ENCODE measurements at places on chromosomes 12 and 14. TPM values are rescaled to one million over a fixed set of nuclear protein-coding genes. Genes with fewer than 3 reads are reported as not detected.

The DPF3 gene
- 0.16 TPM for polyA plus RNA-seq

The CRIP2 gene
- polyA plus RNA-seq: 131 TPM

The INSM2 gene
- not detected for polyA plus RNA-seq

The BAZ1A gene
- polyA plus RNA-seq: 10.2 TPM

The FAR2 gene
- polyA plus RNA-seq: 11.3 TPM

The PAH gene
- polyA plus RNA-seq: not detected

The CCER1 gene
- polyA plus RNA-seq: not detected

The NKX2-1 gene
- polyA plus RNA-seq: not detected

The TSHR gene
- polyA plus RNA-seq: 7.6 TPM

DNA sequence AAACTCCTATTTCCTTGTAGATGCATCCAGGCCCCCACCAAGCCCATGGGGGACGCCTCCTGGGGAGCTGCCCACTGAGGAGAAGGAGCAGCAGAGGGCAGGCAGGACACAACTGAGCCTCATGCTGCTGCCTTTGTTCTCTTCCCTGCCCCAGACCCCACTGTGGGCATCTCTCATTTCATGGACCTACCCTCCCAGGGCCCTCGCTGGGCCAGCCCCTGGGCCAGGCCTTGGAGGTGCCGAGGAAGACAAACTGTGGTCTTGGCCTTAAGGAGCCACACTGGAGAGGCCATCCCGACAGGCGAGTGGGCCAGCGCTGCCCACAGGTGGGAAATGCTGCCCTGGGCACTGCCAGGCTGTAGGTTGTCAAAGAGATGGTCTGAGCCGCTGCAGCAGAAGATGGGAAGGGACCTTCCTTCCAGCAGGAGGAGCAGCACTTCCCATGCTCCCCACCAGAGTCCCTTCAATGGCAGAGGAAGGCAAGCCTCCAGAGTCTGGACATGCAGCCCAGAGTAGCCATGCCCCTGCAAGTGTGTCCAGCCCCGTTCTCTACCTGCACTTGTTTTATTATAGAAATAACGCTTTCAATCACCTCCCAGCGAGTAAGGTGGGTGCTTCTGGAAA lies 147.4 kb downstream of the BCL11B start:
- DNase-seq: no peak
- H3K4me1 ChIP-seq: no peaks in the 10 kb centered on the region
- no peaks in the 10 kb centered on the region for H3K36me3 ChIP-seq
- H3K27me3 ChIP-seq: no peaks in the 10 kb centered on the region

- no peaks in the 10 kb centered on the region for H3K27me3 ChIP-seq
- H3K4me1 ChIP-seq: no peaks in the 10 kb centered on the region
- no peak for DNase-seq
- H3K27ac ChIP-seq: no peak overlapping the region
- no peak overlapping the region for H3K4me3 ChIP-seq
These were observed 91.7 kb downstream of the SINHCAF start for GRCh38 chr12:31234053-31234840.

DNA sequence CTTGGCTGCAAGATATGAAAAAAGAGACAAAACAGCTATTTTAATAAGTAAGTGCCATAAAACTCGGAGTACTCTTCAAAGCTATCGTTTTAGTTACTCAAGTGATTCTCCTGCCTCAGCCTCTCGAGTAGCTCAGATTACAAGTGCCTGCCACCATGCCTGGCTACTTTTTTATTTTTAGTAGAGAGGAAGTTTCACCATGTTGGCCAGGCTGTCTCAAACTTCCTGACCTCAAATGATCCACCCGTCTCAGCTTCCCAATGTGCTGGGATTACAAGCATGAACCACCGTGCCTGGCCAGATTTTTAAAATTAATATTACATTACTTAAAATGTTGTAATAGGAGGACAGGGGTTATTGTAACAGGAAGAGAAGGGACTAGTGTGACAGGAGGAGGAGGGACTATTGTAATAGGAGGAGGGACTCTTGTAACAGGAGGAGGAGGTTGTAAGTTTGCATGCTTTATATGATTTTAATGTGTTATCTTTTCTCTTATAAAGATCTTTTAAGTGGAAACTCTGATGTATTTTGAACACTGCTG lies 61.3 kb downstream of the KITLG start:
- no peak overlapping the region for H3K4me3 ChIP-seq
- no peaks in the 10 kb centered on the region for H3K36me3 ChIP-seq
- no peaks in the 10 kb centered on the region for H3K27me3 ChIP-seq
- no peak overlapping the region for H3K27ac ChIP-seq
- DNase-seq: no peak

DNA sequence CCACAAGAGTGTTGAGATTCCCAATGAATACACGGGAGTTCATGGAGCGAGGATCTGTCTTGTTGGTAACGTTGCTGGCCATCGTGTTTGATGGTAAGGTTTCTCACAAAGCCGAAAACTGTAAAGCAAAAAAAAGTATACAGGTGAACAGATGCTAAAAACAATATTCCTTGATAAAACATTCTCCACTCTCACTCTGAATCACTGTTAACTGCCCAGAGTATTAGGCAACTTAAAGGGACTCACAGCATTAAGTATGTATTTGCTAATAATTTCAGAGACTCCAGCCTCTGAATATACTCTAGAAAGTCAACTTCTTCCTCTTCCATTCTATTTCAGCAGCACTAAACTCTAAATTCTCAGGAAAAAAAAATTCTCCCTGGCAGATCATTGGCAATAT lies 35.1 kb downstream of the HNRNPC start:
- H3K4me1 ChIP-seq: peaks cover 90% of the 10 kb centered on the region
- no peak overlapping the region for H3K27ac ChIP-seq
- H3K4me3 ChIP-seq: peak overlapping the region; percentile 1

GRCh38 chr14:96158735-96159134 lies 45.9 kb upstream of the BDKRB2 start:
- H3K27me3 ChIP-seq: no peaks in the 10 kb centered on the region
- no peaks in the 10 kb centered on the region for H3K4me1 ChIP-seq
- H3K36me3 ChIP-seq: no peaks in the 10 kb centered on the region

- no peak for DNase-seq
- no peaks in the 10 kb centered on the region for H3K27me3 ChIP-seq
- peaks cover 98% of the 10 kb centered on the region for H3K36me3 ChIP-seq
- no peak overlapping the region for H3K4me3 ChIP-seq
- no peak overlapping the region for H3K27ac ChIP-seq
These were observed 73.7 kb downstream of the ESR2 start for GRCh38 chr14:64220466-64220865.

DNA sequence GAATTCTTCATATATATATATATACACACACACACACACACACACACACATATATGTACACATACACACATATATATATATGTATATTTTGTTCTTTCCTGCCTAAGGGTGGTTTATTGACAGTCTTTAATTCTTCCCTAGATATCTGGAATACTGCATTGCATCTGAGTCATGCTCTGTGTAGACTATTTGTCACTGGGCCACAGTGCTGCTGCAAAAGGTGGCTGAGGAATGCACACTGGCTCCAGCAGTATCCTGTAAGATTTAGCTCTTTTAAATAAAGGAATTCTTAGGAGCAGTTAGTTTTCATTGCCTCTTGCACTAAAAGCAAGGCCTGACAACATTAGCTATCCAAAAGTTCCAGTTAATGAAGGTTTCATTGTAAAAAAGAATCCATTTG lies 200.9 kb downstream of the APAF1 start:
- DNase-seq: no peak
- no peaks in the 10 kb centered on the region for H3K4me1 ChIP-seq
- no peak overlapping the region for H3K27ac ChIP-seq
- no peak overlapping the region for H3K4me3 ChIP-seq

DNA sequence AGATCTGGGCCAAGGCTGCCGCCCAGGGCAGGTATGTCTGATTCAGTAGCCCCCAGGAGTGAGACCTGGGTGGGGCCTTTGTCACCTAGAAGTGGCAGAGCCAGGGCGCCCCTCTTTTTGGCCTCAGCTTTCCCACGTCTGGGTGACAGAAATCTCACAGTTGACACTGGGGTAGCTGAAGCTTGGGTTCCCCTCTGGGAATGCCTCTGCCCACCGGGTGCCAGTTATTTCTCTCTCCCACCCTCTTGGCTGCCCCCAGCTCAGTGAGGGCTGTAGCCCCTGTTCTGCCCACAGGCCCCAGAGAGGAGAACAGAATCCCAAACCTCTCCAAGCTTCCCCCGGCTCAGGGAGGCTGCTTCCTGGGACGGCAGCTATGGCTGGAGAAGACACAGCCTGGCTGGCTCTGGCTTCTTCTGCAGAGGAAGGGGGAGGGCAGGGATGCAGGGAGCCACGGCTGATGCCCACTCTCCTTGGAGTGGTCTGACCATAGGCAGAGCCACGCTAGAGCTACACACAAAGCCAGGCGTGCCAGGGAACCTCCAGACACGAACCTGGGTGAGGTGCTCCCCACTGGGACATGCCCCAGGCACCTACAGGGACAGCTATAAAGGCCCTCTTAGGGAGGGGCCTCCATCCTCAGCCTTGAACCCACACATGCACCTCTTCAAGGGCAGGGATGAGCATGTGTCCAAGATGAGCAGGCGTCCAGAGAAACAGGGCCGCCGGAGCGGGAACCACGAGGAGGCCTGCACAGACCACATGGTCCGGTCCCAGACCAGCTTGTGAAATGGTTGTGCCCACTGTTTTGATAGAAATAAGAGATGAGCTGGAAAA lies 51.7 kb downstream of the BEGAIN start:
- H3K36me3 ChIP-seq: no peaks in the 10 kb centered on the region
- H3K4me1 ChIP-seq: no peaks in the 10 kb centered on the region
- DNase-seq: no peak
- no peak overlapping the region for H3K4me3 ChIP-seq
- H3K27me3 ChIP-seq: no peaks in the 10 kb centered on the region

DNA sequence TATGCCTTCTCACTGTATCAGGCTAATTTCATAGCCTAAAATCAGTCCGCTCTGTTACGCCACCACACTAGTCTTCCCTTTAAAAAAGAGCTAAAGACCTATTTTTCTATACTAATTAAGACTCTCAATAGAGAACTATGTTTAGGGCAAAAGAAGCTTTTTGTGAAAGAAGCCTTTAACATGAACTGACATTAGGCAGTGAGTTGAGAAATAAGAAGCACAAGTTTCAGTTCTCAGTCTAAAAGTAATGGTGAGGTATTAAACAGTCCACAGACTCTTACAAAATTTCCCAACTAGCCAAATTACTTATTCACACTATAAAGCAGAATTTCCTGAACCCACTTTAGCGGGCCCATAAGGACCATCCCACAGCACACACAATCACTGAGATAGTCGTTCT lies 93.7 kb downstream of the SOX5 start:
- H3K27ac ChIP-seq: no peak overlapping the region
- no peak for DNase-seq
- H3K4me1 ChIP-seq: no peaks in the 10 kb centered on the region
- no peak overlapping the region for H3K4me3 ChIP-seq
- no peaks in the 10 kb centered on the region for H3K27me3 ChIP-seq
- no peaks in the 10 kb centered on the region for H3K36me3 ChIP-seq

- H3K36me3 ChIP-seq: peaks cover 9% of the 10 kb centered on the region
- H3K27ac ChIP-seq: no peak overlapping the region
- H3K27me3 ChIP-seq: no peaks in the 10 kb centered on the region
These were observed 41.9 kb upstream of the PSMA6 start for GRCh38 chr14:35250319-35250718.

GRCh38 chr12:47277972-47278448 lies 198.3 kb upstream of the AMIGO2 start:
- DNase-seq: no peak
- no peak overlapping the region for H3K4me3 ChIP-seq
- H3K4me1 ChIP-seq: peaks cover 40% of the 10 kb centered on the region
- no peaks in the 10 kb centered on the region for H3K27me3 ChIP-seq
- H3K27ac ChIP-seq: peak overlapping the region; percentile 79

DNA sequence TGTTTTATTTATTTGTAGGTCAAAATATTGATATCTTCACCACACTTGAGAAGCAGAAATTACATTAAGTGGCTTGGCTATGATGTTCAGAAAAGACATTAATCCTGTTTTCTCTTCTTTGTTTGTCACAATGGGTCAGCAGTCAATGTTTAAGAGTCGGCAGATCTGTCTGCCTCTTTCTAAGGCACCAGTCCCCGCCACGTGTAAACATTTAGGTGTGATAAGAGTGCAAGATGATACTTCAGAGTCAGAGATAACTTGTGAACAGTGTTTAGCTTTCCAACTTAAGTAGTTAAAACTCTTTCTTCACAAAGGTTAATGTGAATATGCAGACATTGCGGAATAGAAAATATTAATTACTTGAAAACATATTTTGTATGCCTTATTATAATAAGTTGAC lies 160.9 kb downstream of the OTOGL start:
- no peak overlapping the region for H3K4me3 ChIP-seq
- no peaks in the 10 kb centered on the region for H3K27me3 ChIP-seq
- H3K4me1 ChIP-seq: no peaks in the 10 kb centered on the region

- no peaks in the 10 kb centered on the region for H3K27me3 ChIP-seq
- no peaks in the 10 kb centered on the region for H3K36me3 ChIP-seq
- H3K4me1 ChIP-seq: no peaks in the 10 kb centered on the region
- no peak for DNase-seq
- H3K27ac ChIP-seq: no peak overlapping the region
These were observed 269.1 kb downstream of the VRK1 start for GRCh38 chr14:97066068-97066899.

DNA sequence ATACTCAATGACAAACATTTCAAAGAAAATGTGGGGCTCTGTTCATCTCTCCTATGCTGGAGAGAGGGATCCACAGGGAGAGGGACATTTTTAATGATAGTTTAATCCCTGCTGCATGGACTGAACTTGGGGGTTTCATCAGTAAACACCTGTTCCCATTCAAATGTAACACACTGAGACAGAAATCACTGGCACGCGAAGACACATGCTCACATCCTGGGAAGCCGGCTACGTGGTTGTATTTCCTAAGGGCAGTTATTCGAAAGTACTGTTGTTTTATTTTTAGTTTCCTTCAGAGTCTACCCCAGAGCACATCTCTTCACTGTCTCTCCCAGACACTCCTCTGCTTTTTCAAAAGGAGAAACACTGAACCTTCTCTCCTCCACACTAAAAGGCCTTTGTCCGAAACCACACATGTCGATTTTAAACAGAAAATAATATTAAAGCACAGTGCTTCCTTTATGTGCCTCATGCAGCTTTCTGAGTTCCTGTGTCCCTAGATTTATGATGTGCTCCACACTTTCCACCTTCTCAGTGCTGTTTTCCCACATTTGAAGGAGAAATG lies 52.8 kb downstream of the PTHLH start:
- H3K36me3 ChIP-seq: no peaks in the 10 kb centered on the region
- no peak overlapping the region for H3K27ac ChIP-seq
- DNase-seq: no peak
- no peaks in the 10 kb centered on the region for H3K27me3 ChIP-seq

GRCh38 chr14:69879175-69880043 lies at the start of gene SMOC1:
Gene SMOC1, plus strand, starts transcription at chr14:69879416. Its CDS starts 263 bp downstream, at chr14:69879679.
- H3K27me3 ChIP-seq: peaks cover 16% of the 10 kb centered on the region
- no peak within 1 kb of the TSS for H3K27ac ChIP-seq
- no peak within 1 kb of the TSS for H3K4me3 ChIP-seq
- DNase-seq: no peak
- no peaks in the 10 kb centered on the region for H3K4me1 ChIP-seq

DNA sequence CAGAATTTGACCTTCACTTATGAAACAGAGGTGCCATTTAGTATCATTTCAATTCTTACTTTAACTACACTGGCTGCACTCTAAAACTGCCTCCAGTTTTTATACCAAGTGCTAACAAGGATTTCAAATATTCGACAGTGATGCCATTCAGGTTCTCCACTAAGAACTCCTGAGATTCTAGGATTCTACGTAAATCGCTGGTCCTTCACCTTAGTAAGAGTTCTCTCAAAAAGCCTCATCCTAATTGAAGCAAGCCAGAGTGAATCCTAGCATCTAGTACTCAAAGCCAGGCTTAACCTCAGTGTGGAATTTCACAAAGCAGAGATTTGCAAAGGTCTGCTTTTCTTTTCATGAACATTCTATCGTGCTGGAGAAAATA lies 3.5 kb downstream of the SLC38A2 start:
- peak overlapping the region; percentile 60 for H3K27ac ChIP-seq
- DNase-seq: no peak
- no peaks in the 10 kb centered on the region for H3K27me3 ChIP-seq
- H3K36me3 ChIP-seq: peaks cover 69% of the 10 kb centered on the region
- H3K4me1 ChIP-seq: peaks cover 65% of the 10 kb centered on the region
